Omental fat pad (tissue), 4 donors: ENCODE measurements at places on chromosomes 6 and 20.

DNA sequence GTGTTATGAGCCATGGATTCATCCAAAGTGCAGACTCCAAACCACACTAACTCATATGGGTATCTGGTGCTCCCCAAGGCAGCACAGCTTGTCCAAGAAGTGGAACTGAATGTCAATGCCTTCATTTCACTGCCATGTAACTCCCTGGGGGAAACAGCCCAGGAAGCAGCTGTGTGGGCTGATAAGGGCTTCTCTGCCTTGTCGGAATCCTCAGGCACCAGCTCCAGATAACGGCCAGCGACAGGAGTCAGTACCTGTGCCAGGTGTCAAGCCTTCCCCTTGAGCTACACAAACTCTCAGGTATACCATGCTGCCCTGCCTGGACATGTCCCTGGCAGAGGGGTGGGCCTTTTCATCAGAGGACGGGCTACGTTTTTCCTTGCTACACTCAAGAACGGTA, 751.9 kb upstream of the CHD6 start:
- DNase-seq: no peak

GRCh38 chr20:53829255-53829723, 235.7 kb upstream of the ZNF217 start:
- DNase-seq: no peak

GRCh38 chr6:24721461-24722215, 2.7 kb upstream of the C6orf62 start:
- peak; percentile 81 for DNase-seq

- no peak for DNase-seq
These were observed 73.9 kb downstream of the RAMACL start for GRCh38 chr6:166512567-166512966.

DNA sequence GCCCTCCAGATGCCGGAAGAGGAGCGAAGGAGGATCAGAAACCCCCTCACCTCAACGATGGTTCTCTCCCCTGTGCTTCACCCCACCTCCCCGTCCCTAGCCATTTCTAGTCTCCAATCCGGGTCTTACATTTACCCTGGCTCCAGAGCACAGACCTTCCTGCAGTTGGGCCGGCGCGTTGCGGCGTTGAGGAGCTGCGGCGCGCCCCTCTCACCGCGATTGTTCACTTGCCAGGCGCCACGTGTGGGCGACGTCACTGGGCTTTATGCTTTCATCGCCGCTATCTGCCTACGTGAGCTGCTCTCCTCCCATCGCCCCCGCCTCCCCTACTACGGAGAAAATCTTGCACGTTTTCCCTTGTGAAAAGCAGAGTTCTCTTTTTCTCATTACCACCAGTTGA, at the start of gene CRISP2:
CRISP2 (minus strand) TSS at position 198 of the 400 bp plus-strand sequence. CDS start 4,347 bp downstream, outside the sequence.
- DNase-seq: no peak

DNA sequence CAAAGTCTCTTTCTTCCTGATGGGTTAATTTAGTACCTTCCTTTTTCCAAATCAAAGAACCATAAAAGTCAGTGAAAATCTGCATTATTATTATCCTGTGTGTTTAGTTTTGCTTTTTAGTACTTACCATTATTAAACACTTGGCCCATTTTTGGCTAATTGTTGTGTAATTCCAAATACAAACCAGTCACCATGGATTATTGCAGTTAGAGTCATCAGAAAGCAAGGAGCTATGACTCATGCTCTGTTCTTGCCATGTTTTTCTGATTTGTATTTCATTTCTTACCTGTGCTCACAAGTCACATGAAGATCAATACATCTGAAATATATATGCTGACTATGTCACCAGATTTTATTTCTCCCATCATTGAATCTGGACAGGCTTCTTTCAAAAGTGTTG, 31.3 kb downstream of the SLC22A3 start:
- no peak for DNase-seq

DNA sequence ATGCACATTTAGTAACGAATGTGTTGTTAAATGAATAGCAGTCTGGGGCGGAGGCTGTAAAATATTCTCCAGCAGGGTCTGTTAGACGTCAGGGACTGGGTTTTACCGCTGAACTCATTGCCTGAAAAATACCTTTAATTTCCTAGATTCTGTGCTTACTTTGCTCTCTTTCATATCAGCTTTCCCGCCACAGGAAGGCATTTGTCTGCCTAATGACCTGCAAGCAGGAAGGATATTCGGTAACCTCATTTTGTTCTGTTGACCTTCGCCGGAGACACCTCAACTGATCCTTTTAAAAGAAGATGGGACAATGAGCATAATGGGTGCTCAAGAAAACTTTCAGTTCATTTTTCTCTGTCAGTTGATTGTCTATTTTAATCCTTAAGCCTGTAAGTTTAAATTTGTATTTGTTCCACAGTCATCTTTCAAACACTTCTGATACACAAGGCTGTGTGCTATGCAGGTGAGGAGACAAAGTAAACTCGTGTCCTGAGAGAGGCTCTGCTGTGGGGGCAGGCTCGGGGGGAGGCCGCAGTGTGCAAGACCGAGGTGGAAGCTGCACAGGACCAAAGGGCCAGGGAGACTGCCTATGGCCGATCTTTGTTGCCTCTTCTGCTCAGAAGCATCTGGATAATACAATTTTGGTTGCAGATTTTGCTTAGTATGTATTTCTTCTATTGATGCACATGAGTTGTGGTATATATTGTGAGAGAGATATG, 27.4 kb upstream of the SIM1 start:
- no peak for DNase-seq

DNA sequence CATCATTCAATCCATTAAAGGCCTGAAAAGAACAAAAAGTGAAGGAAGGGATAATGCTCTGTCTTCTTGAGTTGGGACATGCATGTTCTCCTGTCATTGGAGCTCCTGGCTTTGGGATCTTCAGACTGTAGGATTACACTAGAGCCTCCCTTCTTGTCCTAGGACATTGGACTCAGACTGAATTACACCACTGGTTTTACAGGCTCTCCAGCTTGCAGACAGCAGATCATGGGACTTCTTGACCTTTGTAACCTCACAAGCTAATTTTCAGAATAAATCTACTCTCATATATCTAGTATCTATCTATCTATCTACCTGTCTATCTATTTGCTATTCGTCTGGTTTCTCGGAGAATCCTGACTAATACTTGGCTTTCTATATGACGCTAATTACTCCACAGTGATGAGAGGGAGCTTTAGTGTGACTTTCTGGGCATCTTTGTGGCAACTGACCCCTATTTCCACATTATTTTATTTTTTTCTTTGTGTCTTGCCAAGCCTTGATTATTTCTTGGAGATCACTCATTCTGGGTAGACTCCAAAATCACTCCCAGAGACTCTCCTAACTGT, 151.9 kb upstream of the ZNF184 start:
- no peak for DNase-seq

- no peak for DNase-seq
These were observed 213.7 kb downstream of the GRIK2 start for GRCh38 chr6:101607111-101607690.

DNA sequence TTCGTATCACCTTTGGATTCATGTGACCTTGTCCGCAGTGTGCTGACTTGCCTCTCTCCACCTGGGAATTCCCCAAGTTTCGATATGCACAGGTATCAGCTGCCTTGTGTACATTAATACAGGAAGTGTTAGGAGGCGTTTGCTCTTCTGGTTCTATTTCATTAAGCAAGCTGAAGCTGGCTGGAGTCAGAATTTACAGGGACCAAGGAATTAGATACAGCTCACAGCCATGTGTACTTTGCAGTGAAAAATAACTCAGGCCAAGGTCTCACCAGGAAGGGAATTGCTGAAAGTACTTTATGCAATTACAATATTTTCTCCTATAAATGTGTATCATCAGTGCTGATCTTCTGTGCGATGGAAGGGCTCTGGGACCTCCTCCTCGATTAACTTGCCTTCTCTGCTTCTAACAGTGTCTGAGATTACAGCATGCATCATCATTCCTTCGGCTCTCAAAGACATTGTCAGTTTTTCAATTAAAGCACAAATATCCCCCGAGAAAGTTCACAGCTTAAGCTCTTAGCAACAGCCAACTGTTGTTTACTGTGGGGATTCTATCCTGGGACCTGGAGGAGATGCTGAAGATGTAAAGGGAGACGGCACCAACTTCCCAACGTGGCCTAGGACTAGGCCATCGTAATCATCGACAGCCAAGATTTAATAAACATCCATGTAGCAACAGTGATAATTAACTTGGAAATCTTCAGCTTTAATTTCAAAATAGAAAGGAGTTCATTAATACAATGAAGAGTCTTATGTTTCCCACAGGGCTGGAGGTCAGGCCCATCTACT, 13.8 kb upstream of the TIAM2 start:
- DNase-seq: no peak

- no peak for DNase-seq
These were observed 271.7 kb downstream of the RFPL4B start for GRCh38 chr6:112618849-112619248.

- no peak for DNase-seq
These were observed 668.0 kb upstream of the FLRT3 start for GRCh38 chr20:15005300-15005986.

DNA sequence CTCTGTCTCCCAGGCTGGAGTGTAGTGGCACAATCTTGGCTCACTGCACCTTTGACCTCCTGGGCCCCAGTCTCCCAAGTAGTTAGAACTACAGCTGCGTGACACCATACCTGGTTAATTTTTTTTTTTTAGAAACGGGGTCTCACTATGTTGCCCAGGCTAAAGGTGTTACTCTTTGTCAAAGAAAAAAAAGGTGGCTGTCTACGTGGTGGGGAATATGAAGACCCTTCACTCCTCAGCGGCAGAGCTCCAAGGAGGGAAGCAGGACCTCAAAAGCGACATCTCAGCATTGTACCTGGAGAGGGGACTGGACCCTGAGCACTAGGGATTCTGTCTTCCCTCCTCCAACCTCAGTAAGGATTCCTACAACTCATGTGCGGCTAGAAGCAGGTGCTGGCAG, 16.4 kb upstream of the TBC1D22B start:
- no peak for DNase-seq

GRCh38 chr20:25213566-25214425, 18.3 kb downstream of the ENTPD6 start:
- DNase-seq: no peak

DNA sequence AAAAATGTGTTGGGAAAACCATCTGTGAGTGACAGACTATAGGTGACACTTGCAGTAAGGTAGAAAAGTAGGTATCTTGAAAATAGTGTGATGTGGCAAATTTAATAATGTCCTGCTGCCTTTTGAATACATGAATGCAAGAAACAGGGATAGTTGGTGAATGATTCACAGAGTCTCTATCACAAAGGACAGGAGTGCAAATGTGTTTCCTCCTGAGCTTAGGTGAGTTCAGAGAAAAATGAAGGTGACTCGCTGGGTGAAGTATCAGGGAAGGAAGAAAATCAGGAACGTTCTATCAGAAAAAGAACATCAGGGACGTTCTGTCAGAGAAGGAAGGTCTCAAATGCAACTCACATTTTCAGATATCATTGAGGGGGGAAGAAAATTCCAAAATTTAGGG, 557.8 kb upstream of the SLC35B3 start:
- no peak for DNase-seq

DNA sequence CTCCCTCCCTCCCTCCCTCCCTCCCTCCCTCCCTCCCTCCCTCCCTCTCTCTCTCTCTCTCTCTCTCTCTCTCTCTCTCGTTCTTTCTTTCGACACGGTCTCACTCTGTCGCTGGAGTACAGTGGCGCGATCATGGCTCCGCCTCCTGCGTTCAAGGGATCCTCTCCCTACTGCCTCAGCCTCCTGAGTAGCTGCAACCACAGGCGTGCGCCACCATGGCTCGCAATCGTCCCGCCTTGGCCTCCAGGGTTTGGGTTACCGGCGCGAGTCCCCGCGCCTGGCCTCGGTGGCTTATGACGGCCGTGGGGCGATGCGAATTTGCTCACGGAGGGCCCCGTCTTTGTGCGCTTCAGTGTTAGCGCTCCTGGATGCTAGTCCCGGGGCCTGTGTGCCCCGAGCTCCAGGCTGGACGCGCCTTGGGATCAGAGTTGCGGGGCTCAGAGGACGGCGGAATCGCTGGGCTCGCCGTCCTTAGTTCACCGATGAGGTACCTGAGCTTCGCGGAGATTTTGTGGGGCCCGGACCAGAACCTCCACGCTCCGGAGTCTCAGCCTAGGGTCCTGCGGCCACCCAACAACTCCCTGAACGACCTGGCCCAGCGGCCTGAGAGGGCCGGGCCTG, 45.2 kb downstream of the MCUR1 start:
- DNase-seq: no peak

DNA sequence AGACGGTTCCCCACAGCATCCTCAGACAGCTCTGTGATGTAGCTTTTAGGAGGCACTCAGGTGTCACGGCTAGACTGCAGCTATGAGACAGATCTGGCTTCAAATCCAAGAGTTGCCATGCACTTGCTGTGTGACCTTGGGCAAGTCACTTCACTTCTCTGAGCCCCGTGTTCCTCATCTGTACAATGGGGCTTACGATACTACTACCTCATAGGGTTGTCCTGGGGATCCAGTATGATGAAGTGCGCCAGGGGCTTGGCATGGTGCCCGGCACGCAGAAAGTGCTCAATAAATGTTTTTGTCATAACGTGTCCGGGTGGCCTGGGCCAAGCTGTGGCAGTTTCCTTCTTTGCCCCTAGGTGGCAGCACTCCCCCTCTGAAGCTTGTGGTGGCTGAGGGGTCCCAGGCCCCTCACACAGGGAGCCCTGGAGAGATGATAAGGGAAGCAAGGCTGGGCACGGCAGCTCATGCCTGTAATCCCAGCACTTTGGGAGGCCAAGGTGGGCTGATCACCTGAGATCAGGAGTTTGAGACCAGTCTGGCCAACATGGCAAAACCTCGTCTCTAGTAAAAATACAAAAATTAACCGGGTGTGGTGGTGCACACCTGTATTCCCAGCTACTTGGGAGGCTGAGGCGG, 19.1 kb upstream of the CHMP4B start:
- peak; percentile 31 for DNase-seq

GRCh38 chr6:3609388-3609787, 142.1 kb downstream of the PXDC1 start:
- DNase-seq: no peak

- no peak for DNase-seq
These were observed 476.9 kb downstream of the KHDRBS2 start for GRCh38 chr6:61809004-61809595.

- DNase-seq: no peak
These were observed 18.5 kb upstream of the PHACTR3 start for GRCh38 chr20:59585714-59586409.

GRCh38 chr6:52243282-52243893, 912 bp downstream of the IL17F start:
- no peak for DNase-seq

DNA sequence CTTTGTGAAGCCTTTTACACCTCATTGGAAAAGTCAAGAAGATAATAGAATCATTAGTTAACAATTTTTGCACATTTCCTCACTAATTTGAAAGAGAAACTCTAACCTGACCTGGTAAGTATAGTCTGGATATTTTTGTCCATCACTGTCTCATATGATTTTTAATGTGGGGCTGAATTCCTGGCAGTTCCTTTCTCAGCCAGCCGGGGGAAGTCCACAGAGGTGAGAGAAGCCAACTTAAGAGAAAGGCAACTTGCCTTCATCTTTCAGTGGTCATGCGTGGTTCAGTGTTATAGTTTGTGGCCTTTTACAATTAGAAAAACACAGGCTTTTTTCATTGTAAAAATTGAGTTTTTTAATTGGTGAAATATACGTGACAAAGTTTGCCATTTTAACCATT, 80.6 kb downstream of the CDYL start:
- DNase-seq: no peak
